ENCODE measurements at places on chromosomes 1 and 21.

DNA sequence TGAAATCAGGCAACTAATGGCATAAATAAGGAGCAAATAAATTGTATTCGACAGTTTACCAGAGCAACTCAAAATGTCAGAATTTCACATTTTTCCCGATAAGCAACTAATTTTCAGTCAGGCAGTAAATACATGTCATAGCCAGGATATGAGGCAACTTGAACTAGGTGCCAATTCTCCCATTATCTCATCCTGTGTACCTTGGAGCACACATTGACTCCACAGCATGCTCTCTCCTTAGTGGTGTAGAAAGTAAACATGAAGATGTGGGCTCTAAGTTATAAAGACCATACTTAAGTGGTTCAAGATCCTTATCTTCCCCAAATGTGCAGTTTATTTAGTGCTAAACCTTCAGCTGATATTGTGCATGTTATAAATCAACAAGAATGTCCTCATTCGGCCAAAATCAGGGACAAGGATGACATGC is 197.8 kb downstream of the VAV3 start:
- no peak for DNase-seq

DNA sequence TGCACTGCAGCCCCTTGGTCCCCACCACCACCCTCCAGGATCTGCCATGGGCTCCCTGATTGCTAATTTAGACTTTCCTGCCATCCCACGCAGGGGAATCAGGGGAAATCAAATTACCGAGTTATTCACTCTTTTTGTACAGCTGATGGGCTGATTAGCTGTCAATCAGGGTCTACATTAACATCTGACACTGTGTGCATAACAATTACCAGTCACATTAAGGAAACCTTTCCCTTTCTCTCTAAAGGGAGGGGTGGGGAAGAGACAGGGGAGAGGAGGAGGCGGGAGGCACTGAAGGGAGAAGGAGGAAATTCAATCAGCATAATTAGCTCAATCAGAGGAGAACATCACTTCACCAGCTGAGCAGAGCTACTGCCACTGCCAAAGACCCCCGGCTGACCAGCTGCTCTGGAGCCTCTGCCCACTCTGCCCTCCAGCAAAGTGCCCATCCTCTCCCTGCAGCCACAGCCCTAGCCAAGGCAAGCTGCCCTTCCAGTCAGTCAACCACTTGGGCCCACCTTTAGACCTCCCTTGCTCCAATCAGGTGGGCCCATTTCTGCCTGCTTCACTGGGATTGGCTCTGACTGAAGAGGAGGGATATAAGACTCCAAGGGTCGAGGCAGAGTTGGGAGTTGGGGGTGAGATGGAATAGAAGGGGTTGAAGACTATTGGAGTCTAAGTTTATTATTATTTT is 199.3 kb upstream of the ZC3H12A start:
- no peak for DNase-seq

DNA sequence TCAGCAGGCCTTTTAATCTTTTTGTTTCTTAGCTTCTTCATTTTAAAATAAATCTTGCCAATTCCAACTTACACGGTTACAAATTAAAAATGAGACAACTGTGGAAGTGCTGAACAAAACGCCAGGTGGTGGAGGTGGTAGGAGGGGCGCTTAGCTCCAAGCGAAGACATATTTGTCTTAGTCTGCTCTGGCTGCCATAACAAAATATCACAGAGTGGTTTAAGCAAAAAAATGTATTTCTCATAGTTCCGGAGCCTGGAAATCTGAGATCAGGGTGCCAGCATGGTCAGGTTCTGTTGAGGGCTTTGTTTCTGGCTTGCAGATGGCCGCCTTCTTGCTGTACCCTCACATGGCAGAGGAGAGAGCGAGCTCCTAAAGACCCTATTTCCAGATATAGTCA is 14.9 kb downstream of the IER5 start:
- DNase-seq, result no peak

- DNase-seq, result no peak
Measured at GRCh38 chr1:61330018-61330417, 247.7 kb downstream of the NFIA start.

DNA sequence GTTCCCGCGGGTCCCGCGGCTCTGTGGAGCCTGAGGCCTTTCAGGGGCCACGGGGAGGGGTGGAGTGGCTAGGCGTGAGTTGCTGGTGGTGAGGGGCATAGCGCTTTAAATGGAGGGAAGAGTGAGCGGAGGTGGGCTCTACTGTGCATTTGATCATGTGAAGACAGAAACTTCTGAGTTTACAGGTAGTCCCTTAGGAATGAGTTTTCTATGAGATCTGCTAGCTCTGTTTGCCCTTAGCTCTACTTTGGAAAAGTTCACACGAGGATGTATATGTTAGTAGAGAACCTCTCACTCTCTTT is 593 bp downstream of the ST6GALNAC3 start:
- no peak for DNase-seq

DNA sequence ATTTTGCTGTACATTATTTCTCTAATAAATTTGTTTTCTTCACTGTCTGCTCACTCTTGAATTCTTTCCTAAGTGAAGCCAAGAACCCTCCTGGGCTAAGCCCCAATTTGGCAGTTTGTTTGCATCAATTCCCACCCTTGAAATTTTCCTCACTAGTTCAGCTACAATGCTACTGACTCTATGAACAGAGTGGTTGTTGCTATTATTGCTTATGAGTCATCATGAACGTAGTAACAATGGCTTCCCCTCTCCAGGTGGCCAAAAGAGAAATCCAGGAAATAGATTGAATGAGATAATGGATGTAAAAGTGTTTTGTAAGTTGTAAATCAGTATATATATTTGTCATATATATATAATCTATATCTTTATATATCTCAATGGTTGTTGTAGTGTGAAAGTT is 193.0 kb downstream of the URB2 start:
- no peak for DNase-seq

Measured in nephron progenitor cell (in vitro differentiated cells).